ENCODE measurements at places on chromosomes 4 and X. TPM values are rescaled to one million over a fixed set of nuclear protein-coding genes. Genes with fewer than 3 reads are reported as not detected.

PNMA6F gene
- total RNA-seq = not detected

RAB33A gene
- total RNA-seq = not detected

PAK3 gene
- total RNA-seq = 73.3 TPM

BMP3 gene
- not detected for total RNA-seq

Data from NCI-H460 (cell line).